ENCODE measurements at places on chromosomes 5 and 9.

DNA sequence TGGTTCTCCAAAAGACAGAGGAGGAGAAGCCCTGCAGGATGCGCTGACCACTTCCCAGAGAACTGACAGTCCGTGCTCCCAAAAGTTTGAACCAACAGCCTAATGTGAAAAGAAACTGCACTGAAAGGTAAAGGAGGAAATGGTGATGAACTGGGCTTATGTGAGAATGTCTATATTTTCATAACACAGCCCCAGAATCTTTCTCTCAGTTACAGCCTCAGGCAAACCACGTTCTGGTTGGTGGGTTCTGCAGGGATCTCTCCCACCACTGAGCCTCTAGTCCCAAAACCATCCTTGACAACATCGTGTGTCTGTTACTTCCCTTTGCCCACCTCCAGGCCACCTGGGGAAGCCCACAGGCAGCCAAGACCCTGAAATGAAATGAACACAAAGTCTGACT lies 23.9 kb downstream of the SPARC start:
- no peak overlapping the region for H3K27ac ChIP-seq
- H3K27me3 ChIP-seq, result peaks cover 4% of the 10 kb centered on the region
- H3K4me1 ChIP-seq, result peaks cover 15% of the 10 kb centered on the region
- H3K4me3 ChIP-seq, result no peak overlapping the region
- no peak for DNase-seq

- no peaks in the 10 kb centered on the region for H3K4me1 ChIP-seq
- no peak overlapping the region for H3K4me3 ChIP-seq
- H3K27ac ChIP-seq, result no peak overlapping the region
- no peak for DNase-seq
- H3K36me3 ChIP-seq, result no peaks in the 10 kb centered on the region
Measured at GRCh38 chr9:23812673-23813072, 13.4 kb downstream of the ELAVL2 start.

DNA sequence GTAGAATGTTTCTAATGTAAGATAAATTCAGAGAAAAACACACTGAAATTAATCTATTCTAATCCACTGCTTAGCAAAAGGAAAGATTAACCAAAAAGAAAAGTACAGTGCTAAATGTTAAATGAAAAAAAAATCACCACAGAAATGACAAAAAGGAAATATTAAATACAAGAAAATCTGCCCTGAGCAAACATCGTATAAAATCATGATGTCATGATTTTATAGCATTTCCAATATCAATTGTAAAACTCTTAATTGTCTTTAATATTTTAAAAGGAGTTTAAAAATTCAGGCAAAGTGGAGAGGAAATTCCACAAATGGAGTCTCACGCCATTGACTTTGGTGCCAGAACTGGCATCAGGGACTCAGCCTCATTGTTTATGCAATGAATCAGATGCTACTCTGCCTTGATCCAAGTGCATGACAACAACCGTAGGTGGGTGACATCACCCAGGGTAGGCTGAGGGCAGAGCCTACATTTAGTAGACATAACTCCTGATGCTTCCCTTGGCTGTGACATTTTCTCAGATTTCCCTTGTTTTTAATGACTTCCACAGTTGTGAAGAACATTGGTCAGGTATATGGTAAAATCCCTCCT lies 696.8 kb downstream of the SEMA5A start:
- no peak overlapping the region for H3K4me3 ChIP-seq
- DNase-seq, result no peak
- H3K27me3 ChIP-seq, result no peaks in the 10 kb centered on the region
- H3K4me1 ChIP-seq, result no peaks in the 10 kb centered on the region
- no peak overlapping the region for H3K27ac ChIP-seq

GRCh38 chr5:159697530-159697929 lies 218.8 kb upstream of the ADRA1B start:
- H3K36me3 ChIP-seq, result no peaks in the 10 kb centered on the region
- DNase-seq, result no peak
- no peak overlapping the region for H3K4me3 ChIP-seq
- no peaks in the 10 kb centered on the region for H3K4me1 ChIP-seq

DNA sequence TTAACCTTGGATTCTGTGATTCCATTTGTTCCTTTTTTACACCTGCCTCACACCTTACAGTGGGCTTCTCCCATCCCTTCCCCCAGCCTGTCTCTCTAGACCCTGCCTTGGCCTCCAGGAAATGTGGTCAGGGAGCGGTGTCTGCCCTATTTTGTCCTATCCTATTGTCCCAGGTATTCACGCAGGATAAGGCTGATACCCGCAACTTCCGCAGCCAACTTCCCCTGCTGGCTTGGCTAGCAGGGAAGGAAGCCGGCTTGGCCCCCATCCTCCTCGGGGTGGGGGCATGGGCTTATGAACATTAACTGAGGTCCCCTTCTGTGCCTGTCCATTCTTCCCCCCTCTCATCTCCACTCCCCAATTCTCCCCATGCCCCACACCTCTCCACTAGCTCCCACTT lies 3.5 kb downstream of the CSF1R start:
- no peak overlapping the region for H3K4me3 ChIP-seq
- H3K36me3 ChIP-seq, result no peaks in the 10 kb centered on the region
- no peak for DNase-seq
- no peak overlapping the region for H3K27ac ChIP-seq
- H3K27me3 ChIP-seq, result no peaks in the 10 kb centered on the region
- peaks cover 27% of the 10 kb centered on the region for H3K4me1 ChIP-seq

DNA sequence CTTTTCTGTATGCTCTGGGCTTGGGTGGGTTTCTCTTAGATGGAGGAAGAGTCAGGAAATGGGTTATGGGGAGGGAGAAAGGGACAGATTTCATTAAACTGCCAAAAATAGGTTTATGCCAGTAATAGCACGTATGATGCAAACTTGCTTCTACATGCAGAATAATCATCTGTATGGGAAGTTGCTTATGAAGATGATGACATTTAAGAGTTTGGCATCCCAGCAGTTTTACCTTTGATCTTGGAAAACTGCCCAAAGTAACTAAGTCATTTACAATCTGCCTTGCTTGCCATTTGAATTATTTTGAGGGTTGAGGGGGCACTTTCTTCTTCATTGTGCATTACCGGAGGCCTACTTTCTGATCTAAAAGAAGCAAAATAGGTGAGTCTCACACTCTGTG lies 282.9 kb upstream of the ANKRD55 start:
- H3K27ac ChIP-seq, result no peak overlapping the region
- H3K36me3 ChIP-seq, result no peaks in the 10 kb centered on the region
- H3K27me3 ChIP-seq, result no peaks in the 10 kb centered on the region
- DNase-seq, result no peak
- H3K4me3 ChIP-seq, result no peak overlapping the region

GRCh38 chr9:107890921-107891465 lies 401.4 kb upstream of the KLF4 start:
- H3K27me3 ChIP-seq, result no peaks in the 10 kb centered on the region
- no peak for DNase-seq
- H3K36me3 ChIP-seq, result no peaks in the 10 kb centered on the region
- H3K4me3 ChIP-seq, result no peak overlapping the region

DNA sequence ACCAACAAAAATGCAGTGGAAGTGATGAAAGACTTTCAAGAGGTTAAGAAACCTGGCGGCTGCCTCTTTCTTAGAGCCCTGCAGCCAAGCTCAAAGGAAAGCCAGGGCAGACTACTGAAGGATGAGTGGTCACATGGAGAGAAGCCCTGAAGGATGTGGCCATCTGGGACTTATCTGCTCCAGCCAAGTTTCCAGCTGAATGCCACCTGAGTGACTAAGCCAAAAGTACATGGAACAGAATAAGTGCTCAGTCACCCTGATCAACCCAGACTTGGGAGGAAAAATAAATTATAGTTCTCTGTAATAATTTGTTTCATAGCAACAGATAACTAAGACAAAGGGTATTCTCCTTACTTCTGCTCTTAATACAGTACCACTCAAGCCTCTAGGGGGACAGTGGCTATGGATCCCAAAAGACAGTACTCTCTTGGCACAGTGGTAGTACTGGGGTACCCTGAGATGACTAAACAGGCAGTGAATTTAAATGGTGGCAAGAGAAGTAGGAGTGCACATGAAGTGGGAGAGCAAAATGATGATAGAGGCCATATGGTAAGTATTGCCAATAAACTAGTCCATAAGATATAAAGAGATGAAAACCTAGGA lies 182.3 kb downstream of the ELAVL2 start:
- H3K27me3 ChIP-seq, result no peaks in the 10 kb centered on the region
- DNase-seq, result no peak
- no peaks in the 10 kb centered on the region for H3K36me3 ChIP-seq
- H3K27ac ChIP-seq, result no peak overlapping the region
- H3K4me1 ChIP-seq, result no peaks in the 10 kb centered on the region

DNA sequence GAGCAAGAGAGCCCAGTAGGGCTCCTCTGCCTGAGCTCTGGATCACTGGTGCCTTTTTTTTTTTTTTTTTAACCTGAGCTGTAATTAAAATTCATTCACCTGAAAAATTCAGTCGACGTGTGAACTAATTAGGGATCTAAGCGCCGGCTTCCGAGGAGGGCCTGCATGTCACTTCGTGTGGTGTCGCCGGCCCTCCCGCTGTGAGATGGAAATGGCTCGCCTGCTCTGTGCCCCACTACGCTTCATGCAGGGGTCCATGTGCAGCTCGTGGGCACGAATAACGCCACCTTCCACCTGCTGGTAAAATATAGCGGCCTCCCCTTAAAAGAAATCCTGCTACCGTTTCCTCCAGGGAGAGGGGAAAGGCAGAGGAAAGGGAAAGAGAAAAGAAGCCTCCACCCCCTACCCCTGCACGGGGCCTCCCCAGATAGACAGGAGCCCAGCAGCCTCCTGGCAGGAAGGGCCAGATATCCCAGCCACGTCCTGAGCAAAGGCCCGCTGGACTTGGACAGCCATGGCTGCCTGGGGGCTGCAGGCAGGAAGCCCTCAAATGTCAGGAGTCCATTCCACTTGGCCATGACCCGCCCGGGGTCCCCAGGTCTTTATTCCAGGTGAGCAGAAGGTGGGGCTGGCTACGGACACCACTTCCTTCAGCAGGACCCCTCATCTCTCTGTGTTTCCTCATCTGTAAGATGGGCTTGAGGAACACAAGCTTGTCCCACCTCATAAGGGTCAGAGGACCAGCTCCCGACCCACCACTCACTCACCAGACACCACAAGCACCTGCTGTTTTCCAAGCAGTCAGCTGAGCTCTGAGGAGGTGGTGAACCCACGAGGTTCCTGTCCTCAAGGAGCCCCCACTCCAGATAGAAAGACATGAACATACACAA lies 38.2 kb upstream of the ZNF354A start:
- H3K4me3 ChIP-seq, result no peak overlapping the region
- no peak overlapping the region for H3K27ac ChIP-seq
- no peaks in the 10 kb centered on the region for H3K27me3 ChIP-seq
- no peaks in the 10 kb centered on the region for H3K36me3 ChIP-seq
- DNase-seq, result no peak

GRCh38 chr9:35790385-35791296 lies 750 bp upstream of the NPR2 start:
- no peak overlapping the region for H3K27ac ChIP-seq
- H3K27me3 ChIP-seq, result peaks cover 6% of the 10 kb centered on the region
- H3K36me3 ChIP-seq, result no peaks in the 10 kb centered on the region
- no peak overlapping the region for H3K4me3 ChIP-seq
- peaks cover 5% of the 10 kb centered on the region for H3K4me1 ChIP-seq

DNA sequence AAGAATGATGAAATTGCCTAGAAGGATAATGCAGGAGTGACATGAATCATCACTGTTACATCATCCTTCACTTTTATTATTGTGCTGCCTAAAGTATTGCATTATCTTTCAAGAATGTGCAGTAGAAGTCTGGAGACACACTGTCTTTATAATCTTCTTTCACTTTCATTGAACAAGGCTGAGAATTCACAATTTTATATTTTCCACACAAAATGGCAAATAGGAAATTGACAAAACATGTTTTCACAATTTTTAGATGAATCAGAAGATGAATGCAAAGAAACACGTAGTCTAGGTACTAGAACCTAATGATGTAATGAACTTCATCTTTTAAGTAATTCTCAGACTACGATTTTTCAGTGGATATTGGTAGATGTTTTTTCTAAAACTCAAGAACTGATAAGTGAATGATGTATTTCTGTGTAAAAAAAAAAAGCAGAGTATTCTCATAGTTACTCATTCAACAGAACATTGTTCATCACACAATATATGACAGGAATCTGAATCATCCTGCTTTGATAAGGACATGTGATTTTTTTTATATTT lies 131.5 kb upstream of the GRHPR start:
- H3K27ac ChIP-seq, result peak overlapping the region; percentile 71
- DNase-seq, result no peak
- H3K27me3 ChIP-seq, result no peaks in the 10 kb centered on the region
- peaks cover 91% of the 10 kb centered on the region for H3K4me1 ChIP-seq

- no peaks in the 10 kb centered on the region for H3K4me1 ChIP-seq
- H3K27ac ChIP-seq, result no peak overlapping the region
- H3K4me3 ChIP-seq, result no peak overlapping the region
- H3K36me3 ChIP-seq, result no peaks in the 10 kb centered on the region
- no peaks in the 10 kb centered on the region for H3K27me3 ChIP-seq
- no peak for DNase-seq
Measured at GRCh38 chr9:108258640-108259039, 597.1 kb downstream of the ACTL7B start.

- H3K27me3 ChIP-seq, result no peaks in the 10 kb centered on the region
- peak overlapping the region; percentile 65 for H3K4me3 ChIP-seq
- H3K27ac ChIP-seq, result peak overlapping the region; percentile 97
- DNase-seq, result no peak
- peaks cover 2% of the 10 kb centered on the region for H3K36me3 ChIP-seq
Measured at GRCh38 chr5:150700246-150700593, 642 bp downstream of the RBM22 start.
